ENCODE measurements at places on chromosomes 2 and 18. TPM values are rescaled to one million over a fixed set of nuclear protein-coding genes. Genes with fewer than 3 reads are reported as not detected.

DNA sequence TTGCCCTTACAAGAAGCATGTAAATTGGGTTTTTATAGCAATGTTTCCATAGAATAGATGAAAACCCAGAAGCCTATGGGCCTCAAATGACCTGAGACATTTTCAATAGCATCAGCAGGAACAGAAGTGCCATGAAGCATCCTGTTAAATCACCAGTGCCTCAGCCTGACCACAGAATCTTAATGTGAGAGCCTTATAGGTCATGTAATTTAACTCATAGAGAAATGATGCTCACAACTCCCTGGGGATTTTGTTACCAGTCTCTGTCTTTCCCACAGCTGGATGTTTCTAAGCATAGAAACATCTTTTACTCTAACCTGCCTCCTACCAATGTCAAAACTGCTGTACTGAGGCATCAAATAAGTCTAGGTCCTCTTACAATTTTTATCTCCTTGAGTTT, 295.8 kb upstream of the ACVR2A start:
- DNase-seq, result no peak

GRCh38 chr2:72718876-72719275, 107.0 kb downstream of the EXOC6B start:
- no peak for DNase-seq

Gene CFC1
- 3.1 TPM for polyA plus RNA-seq

GRCh38 chr2:154960802-154961583, 262.5 kb downstream of the KCNJ3 start:
- DNase-seq, result peak; percentile 14

GRCh38 chr2:54879598-54880332, 156.3 kb downstream of the EML6 start:
- DNase-seq, result peak; percentile 39

DNA sequence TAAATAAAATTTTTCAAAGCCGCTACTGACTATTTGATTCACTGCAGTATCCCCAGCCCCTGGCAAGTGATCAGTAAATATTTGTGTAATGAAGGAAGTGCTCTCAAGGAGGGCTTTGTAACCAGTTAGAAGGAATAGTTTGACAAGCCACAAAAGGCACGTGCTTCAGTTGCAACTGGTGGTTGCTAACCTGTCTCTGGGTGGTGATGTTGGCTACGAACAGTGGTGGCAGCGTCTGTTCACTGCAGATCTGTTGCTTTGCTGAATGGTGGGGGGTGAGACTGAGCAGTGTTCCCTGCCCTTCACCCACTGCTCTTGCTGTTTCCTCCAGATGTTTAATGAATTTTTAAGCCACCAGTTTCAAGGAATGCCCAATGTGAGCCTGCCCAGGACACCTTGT, 73.9 kb upstream of the SIX2 start:
- DNase-seq, result no peak

DNA sequence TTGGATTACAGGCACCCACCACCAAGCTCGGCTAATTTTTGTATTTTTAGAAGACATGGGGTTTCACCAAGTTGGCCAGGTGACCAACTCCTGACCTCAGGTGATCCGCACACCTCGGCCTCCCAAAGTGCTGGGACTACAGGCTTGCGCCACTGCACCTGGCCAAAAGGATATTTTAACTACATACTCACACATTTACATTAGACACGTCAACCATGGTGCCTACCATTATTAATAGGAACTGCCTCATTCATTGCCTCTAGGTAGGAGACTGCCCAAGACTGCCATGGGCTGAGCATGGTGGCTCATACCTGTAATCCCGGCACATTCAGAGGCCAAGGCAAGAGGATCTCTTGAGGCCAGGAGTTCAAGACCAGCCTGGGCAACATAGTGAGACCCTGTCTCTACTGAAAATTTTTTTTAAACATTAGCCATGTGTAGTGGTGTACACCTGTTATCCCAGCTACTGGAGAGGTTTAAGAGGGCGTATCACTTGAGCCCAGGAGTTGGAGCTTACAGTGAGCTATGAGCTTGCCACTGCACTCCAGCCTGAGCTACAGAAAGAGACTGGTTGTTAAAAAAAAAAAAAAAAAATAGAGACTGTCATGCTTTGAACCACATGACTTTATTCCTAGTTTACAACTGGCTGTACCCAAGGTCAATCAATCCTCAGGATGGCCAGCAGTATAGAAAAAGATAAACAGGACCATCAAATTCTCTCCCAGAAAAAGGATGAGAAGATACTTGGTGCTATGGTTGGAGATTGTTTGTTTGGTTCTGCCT, 31.1 kb upstream of the EPC2 start:
- DNase-seq, result no peak

- DNase-seq, result no peak
These were observed 290.7 kb downstream of the SOX11 start for GRCh38 chr2:5982903-5983265.

Gene ACTG2
- 1.6 TPM for polyA plus RNA-seq

DNA sequence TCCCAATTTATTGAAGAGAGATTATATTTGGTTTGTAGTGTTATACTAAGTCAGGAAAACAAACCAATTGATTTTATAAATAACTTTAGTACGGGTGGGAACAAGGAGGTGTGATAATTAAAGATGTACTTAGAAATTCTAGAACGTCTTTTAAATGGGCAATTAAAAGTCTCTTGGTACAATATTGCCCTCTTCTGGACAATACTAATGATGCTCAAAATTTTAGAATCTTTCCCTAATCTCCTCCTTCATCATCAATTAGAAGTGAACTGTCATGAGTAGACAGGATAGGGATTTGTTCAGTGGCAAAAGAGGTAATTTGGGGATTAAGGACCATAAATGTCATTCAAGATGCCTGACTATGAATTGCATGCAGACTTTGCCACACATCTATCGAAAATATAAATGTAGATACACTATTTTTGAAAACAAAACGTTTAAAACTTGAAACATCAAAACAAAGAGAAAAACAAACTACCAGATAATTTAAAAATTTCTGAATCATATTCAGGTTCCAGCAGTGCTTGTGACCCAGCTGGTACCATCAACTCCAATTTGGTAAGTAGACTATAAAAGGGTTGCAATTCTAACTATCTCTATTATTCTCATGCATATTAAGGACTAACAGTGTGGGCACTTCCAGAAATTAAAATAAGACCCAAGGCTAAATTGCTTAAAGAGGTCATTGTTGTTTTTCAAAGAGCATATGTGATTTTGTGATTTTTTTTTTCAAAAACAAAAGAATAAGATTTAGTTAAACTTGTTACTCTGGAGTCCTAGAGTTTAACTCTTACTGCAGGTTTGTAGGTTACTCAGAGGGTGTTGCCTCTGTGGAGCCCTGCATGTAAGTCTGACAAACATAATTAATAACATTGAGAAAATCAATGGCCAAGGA, 123.5 kb downstream of the LAMA3 start:
- DNase-seq, result peak; percentile 67

GRCh38 chr2:10390369-10390801, 57.7 kb downstream of the ODC1 start:
- DNase-seq, result no peak

DNA sequence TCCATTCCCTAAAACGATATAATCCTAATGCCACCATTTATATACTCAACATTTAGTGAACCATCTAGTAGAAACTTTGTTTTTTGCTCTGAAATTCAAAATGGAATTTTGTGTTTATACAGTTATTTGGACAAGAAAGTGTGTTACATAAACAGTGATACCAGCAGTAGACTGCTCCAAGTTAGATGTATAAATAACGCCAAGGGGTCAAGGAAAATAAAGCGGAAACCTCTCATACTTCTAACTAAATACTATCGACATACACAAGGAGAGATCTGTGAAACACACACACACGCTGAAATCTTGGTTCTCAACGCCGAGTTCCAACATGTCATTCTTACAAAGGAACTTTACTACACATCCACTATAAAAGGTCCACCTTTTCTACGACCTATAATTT, 1.2 kb downstream of the TXNL1 start:
- DNase-seq, result no peak

GRCh38 chr2:179226203-179226960, 38.2 kb downstream of the SESTD1 start:
- DNase-seq, result no peak

Gene SPATA3
- not detected for polyA plus RNA-seq

DNA sequence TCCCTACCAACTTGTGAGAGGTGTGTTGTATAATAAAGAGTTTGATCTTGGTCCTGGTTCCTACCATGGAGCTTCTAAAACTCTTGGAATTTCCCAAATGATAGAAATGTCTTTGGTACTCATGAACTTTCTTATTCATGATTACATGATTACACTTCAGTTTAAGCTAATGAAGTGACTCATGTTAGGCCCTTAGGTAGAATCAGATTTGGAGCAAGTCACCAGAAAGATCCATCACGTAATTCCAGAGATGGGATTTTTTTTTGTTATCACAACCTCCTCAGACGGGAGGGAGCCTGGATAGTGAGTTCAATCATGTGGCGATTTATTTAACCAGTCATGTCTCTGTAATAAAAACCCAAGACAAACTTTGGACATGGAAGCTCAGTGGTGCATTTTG, 1287.6 kb upstream of the ZEB2 start:
- no peak for DNase-seq
